ENCODE measurements at places on chromosomes 4 and X.

- no peak for DNase-seq
Measured at GRCh38 chr4:106652095-106652494, 283.5 kb upstream of the GIMD1 start.

- DNase-seq, result no peak
Measured at GRCh38 chr4:158157412-158157811, 15.4 kb downstream of the GASK1B start.

GRCh38 chr4:48986654-48987164 is 634 bp downstream of the CWH43 start:
- no peak for DNase-seq

GRCh38 chr4:81405900-81406401 is 65.8 kb downstream of the RASGEF1B start:
- peak; percentile 81 for DNase-seq

GRCh38 chr4:146545102-146545501 is 23.4 kb upstream of the SLC10A7 start:
- DNase-seq, result no peak

DNA sequence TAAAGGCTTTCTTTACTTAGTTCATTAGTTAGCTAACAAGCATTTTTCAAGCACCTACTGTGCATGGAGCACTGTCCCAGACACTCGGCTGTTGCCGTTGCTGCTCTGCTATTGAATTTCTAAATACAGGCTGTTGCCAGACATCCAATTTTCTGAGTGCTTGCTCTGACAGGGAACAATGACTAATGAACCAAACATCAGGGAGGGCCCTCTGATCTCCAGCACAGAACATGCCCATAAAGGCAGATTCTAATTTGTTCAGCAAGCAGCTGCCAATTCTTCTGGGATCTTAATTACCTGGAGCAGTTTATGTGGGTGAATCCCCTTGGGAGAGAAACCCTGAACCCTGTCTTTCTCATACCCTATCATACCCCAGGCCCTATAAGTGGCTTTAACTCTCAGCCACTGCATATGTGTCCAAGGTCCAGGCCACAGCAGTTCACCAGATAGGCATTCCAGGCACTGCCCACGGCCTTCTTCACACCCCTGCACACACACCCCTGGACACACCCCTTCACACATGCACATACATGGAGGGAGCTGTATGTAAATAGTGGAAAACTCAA is 27.9 kb downstream of the TSC22D3 start:
- DNase-seq, result no peak

GRCh38 chrX:24210190-24210589 is 60.7 kb downstream of the ZFX start:
- DNase-seq, result no peak

DNA sequence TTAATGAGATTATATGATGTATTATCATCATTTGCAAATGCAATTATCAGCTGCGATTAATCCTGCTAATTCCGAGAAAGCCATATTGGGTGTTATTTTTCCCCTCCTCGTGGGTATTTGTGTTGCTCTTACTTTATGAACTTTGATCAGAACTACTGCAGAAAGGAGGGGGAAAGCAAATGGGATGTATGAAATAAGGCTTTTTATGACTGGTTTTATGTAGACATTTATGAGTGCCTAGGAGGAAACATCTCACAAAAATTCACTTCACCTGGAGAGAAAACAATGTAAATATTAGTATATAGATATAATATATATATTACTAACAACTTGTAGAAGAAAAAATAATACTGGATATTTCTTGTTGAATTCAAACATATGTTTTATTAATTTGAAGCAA is 214.4 kb downstream of the TEX13A start:
- DNase-seq, result no peak

DNA sequence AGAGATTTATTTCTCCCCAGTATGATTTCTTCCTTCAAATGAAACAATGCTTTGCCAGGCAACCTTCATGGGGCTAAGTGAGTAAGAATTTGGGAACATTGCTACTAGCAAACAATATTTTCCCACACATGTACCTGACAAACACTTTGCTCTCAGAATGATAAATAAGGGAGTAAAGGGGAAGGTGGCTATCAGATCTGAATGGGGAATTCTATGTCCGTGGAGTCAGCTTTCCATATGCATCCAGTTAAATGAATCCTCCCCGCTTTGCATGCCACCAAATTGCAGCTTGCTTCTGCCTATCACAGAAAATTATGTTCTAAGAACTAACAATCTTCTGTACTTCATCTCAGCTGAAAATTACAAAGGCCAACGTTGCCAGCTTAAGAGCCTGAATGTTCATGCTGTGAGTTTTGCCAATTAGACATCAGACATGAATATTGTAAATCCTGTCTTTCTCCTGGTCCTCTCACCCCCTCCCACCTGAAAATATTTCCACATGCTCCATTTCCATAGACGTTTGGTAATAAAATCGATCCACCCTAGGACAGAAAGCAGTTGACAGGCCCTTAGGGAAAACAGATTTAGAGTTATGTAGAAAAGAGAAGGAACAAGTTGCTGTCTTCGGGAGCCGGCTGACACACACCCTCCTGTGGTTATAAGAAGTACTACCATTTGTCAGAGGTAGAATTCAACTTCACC is 6.3 kb downstream of the MEPE start:
- peak; percentile 12 for DNase-seq

DNA sequence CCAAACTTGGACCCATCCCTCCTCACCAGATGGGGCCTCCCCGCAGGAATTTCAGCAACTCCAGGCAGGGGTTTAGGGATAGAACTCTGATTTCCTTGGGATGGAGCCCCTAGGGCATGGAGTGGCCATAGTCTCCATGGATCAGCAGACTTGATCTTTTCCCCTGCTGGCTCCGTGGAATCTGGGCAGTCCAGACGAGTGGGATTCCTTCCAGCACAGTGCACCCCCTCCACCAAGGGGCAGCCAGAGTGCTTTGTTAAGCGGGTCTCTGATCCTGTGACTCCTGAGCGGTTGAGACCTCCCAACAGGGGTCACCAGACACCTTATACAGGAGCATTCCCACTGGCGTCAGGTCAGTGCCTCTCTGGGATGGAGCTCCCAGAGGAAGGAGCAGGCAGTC is 40.4 kb downstream of the ENPP6 start:
- DNase-seq, result no peak

DNA sequence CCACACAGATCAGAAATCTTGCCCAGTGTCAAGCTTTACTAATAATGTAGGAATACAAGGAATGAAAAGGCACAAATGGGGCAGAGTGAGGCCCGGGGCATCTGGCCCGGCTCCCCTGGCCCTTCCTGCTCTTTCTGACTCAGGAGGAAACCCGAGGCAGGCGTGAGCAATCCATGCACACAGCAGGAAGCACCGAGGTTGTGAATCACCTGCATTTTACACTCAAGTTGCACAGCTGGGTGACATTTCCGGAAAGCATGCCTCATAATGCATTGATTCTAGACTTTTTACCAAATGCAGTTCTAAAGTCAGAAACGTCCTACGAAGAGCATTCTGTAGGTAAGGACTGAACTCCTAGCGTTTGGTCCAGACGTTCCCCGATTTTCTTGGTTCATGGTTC is 38.9 kb downstream of the PRIMPOL start:
- no peak for DNase-seq

- DNase-seq, result no peak
Measured at GRCh38 chr4:26298198-26298947, 22.4 kb upstream of the RBPJ start.

All from neuronal stem cell (in vitro differentiated cells).